Stimulated activated naive CD4-positive, alpha-beta T cell treated with Interleukin-2 at 50 U/mL for 16 hours (primary cell): ENCODE measurements at places on chromosomes 7 and 10.

GRCh38 chr7:130149281-130150139 is 55.7 kb downstream of the TMEM209 start:
- no peak for DNase-seq

- DNase-seq, result no peak
These were observed 175.3 kb upstream of the AGR3 start for GRCh38 chr7:17057143-17057509.

GRCh38 chr10:59060852-59061251 is 115.6 kb upstream of the PHYHIPL start:
- no peak for DNase-seq

DNA sequence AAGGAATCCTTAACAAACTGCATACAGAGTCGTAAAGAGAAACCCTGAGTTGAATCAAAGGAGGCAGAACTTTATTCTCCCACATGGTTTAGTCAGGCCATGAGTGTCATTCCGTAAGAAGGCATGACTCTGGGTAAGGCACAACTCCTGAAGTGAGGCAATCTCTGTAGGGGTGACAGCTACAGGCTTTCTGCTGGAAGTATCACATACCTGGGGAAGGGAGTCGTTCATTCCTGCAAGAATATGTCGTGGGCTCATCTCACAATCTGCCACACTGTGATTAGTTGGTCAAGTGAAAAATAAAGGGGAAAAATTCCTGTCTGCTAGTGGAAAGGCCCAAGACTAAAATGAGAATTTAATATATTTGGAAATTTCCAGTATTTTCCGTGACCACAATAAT is 392.6 kb downstream of the POM121L12 start:
- no peak for DNase-seq

DNA sequence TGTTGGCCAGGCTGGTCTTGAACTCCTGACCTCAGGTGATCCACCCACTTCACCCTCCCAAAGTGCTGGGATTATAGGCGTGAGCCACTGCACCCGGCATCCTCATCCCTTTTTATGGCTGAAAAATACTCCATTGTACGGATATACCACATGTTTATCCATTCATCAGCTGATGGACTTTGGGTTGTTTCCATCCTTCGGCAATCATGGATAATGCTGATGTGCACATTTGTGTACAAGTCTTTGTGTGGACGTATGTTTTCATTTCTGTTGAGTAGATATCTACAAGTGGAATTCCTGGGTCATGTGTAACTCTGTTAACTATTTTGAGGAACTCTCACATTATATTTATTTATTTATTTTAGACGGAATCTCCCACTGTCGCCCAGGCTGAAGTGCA is 5.7 kb upstream of the UCMA start:
- no peak for DNase-seq

DNA sequence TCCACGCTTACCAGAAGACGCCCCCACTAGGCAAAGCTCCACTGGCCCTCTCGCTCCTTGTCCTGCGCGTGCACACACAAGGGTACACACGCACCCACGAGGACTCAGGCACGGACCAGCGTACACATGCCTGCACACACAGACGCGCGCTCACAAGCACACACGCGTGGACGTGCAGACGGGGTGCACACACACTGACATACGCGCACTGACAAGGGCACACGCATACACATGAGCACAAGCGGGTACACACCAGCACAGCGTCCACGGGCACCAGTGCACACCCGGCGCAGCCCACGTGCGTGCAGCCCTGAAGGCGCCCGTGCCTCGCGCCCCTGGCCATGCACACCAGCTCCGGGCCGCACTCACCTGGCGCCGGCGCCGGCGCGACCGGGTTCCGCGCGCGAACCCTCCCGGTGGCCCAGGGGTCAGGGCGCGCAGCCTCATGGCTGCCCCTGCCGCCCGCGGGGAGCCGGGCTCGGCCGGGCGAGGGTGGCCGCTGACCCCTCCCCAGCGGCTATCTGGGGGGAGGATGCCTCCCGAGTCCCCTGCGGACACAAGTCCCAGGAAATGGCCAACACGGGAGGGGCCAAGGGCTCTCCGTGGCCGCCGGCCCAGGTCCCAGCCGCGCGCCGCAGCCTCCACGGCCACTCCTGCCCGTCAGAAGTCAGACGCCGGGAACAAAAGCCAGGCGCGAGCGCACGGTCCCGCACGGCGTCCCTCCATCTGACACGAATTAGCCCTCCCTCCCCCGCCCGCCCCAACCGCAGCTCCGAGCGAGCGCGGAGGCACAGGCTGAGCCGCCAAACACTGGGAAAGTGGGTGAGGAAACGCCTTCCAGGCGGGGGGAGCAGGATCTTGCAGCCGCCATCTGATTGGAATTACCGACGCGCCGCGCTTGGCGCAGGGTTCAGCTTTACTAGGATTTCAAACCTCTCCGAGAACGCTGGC is 45.0 kb downstream of the TNS3 start:
- DNase-seq, result no peak

- no peak for DNase-seq
These were observed 572.4 kb downstream of the ATRNL1 start for GRCh38 chr10:115665549-115665948.

DNA sequence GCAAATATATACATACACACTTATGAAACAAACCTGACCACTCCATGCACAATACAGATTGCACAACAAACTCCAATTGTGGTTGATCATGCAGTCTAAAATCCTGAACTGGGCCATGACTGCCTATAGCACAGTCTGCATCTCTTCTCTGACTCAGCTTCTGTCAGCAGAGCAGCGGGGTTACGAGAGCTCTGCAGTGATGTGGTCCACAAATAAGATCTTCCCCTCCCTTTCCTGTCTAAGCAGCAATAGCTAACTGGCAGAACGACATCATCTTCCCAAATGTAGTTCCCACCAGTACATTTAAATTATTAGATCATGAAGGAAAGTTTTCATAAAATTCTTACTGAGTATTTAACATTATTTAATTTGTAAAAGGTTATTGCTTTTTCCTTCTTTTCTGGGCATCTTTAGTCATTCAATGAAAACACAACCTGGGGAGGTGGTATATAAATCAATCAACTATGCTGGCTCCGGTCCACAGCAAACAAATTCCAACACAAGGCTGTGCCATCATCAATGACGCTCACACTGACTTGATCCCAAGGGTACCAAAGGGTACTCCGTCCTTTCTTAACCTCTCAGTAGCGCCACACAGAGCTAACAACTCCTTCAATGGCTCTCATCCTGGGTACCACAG is 17.1 kb downstream of the ARHGAP21 start:
- peak; percentile 3 for DNase-seq

- no peak for DNase-seq
These were observed 73.6 kb downstream of the ATXN7L1 start for GRCh38 chr7:105802604-105803428.
